ENCODE measurements at places on chromosomes 11 and 22.
A peak's percentile ranks its signal among the peaks of the same experiment; 100 is the strongest.

GRCh38 chr11:64856382-64857227 is 12.2 kb upstream of the CDC42BPG start:
- no peak overlapping the region for H3K4me3 ChIP-seq
- DNase-seq, result peak; percentile 96
- H3K27me3 ChIP-seq, result no peaks in the 10 kb centered on the region
- peak overlapping the region; percentile 87 for H3K27ac ChIP-seq
- H3K4me1 ChIP-seq, result peaks cover 62% of the 10 kb centered on the region

DNA sequence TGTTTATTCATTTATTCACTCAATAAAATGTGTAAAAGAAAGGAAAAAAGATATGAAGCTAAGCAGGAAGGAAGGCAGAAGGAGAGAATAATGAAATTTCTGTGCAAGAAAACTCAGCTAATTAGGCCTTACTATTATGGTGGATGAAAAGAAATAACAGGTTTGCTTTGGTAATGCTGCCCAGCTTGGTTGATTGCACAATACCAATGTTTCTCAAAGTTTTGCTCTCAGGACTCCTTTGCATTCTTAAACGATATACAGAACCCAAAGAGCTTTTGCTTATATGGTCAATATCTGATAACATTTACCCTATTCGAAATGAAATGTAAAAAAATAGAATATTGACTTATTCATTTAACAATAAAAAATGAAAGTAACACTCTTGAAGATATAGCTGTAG is 7.3 kb upstream of the CTSC start:
- H3K36me3 ChIP-seq, result no peaks in the 10 kb centered on the region
- H3K4me1 ChIP-seq, result no peaks in the 10 kb centered on the region
- no peak overlapping the region for H3K27ac ChIP-seq
- no peaks in the 10 kb centered on the region for H3K27me3 ChIP-seq
- DNase-seq, result no peak

DNA sequence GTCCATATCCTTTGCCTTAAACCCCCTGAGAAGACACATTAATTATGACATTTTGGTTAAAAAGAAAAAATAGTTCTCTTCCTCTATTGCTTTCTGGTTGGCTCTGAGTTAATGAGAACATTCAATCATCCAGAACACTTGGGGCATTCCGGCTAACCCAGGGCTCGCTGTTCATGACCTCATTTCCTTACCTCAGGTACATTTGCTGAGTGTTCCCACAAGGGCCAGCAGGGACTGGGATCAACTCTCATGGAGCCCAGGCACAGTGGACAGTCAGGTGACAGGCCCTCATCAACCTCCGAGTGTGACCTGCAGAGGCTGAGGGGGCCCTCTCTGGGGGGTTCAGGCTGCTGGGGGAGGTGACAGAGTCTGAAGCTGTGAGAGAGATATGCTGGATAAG is 98.9 kb downstream of the MYO18B start:
- peaks cover 15% of the 10 kb centered on the region for H3K27me3 ChIP-seq
- peak; percentile 18 for DNase-seq
- H3K27ac ChIP-seq, result no peak overlapping the region
- H3K4me1 ChIP-seq, result no peaks in the 10 kb centered on the region
- H3K36me3 ChIP-seq, result no peaks in the 10 kb centered on the region
- H3K4me3 ChIP-seq, result no peak overlapping the region

GRCh38 chr11:124670732-124671131 is 2.8 kb downstream of the SIAE start:
- no peak overlapping the region for H3K4me3 ChIP-seq
- no peaks in the 10 kb centered on the region for H3K4me1 ChIP-seq
- H3K27ac ChIP-seq, result no peak overlapping the region
- H3K27me3 ChIP-seq, result no peaks in the 10 kb centered on the region
- DNase-seq, result no peak
- H3K36me3 ChIP-seq, result no peaks in the 10 kb centered on the region

- H3K4me3 ChIP-seq, result no peak overlapping the region
- H3K36me3 ChIP-seq, result no peaks in the 10 kb centered on the region
- H3K27me3 ChIP-seq, result no peaks in the 10 kb centered on the region
- H3K27ac ChIP-seq, result peak overlapping the region; percentile 82
- peak; percentile 92 for DNase-seq
Observed at GRCh38 chr11:2122222-2122906, 16.8 kb downstream of the IGF2 start.
